Transverse colon (tissue), 4 donors: ENCODE measurements at places on chromosomes 13 and 19. TPM values are rescaled to one million over a fixed set of nuclear protein-coding genes. Genes with fewer than 3 reads are reported as not detected.

DNA sequence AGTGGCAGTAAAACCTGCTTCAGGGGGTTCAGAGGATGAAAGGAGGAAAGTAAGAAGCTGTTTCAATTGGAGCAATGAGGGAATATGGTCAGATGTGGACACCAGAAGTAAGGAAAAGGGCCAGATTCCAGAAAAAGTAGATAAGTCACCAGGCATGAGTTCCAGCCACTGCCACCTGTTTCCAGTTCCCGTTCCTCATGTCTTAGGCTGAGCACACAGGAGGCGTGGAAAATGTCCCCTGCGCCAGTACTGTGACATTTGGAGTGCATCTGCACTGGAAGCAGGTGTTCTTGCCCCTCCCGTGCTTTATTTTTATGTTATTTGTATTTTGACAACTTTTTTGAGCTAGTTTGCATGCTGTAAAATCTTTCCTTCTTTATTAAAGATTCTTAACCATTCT, 25.3 kb downstream of the LMO7 start:
- no peaks in the 10 kb centered on the region for H3K36me3 ChIP-seq
- H3K27ac ChIP-seq = no peak overlapping the region
- no peaks in the 10 kb centered on the region for H3K4me1 ChIP-seq
- no peak overlapping the region for H3K4me3 ChIP-seq

KCNRG gene
- total RNA-seq = 3.7 TPM

DNA sequence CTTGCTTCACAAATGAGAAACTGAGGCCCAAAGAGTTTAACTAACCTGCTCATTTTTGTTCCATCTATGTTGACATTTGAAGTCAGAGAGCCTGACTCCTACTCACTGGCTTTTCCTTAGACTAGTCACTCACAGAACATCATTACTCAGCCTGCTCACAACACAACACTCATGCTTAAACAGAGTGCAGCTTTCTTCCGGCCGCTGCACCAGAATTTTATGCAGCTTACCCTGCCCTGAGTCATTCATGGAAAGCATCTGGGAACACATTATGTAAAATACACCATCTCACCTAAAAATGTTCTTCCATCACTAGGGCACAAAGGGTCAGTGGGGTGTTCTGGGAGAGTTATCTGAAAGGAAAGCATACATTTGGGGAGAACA, 303.4 kb downstream of the SPRY2 start:
- H3K4me1 ChIP-seq = peaks cover 10% of the 10 kb centered on the region
- H3K36me3 ChIP-seq = no peaks in the 10 kb centered on the region
- H3K27ac ChIP-seq = no peak overlapping the region
- no peak overlapping the region for H3K4me3 ChIP-seq
- no peaks in the 10 kb centered on the region for H3K27me3 ChIP-seq

DNA sequence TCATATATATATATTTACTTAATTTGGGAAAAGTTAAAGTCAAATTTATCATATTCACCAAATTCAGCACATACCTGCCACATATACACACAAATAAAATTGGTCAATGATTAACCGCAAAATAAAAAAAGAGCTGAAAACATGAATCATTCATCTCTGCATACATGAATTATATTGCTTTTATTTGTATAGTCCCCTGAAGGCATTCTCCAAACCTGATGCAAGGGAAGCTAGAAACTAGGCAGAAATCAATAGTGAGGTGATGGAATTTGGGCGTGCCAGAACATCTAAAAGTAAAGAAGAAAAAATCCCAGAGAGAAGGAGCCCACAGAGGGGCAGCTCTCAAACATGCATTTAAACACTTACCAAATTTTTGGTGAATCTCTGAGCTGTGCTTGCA, 60.1 kb downstream of the UFM1 start:
- no peaks in the 10 kb centered on the region for H3K27me3 ChIP-seq
- no peak overlapping the region for H3K4me3 ChIP-seq
- no peak for DNase-seq
- no peaks in the 10 kb centered on the region for H3K4me1 ChIP-seq
- H3K36me3 ChIP-seq = no peaks in the 10 kb centered on the region
- no peak overlapping the region for H3K27ac ChIP-seq

SERPINE3 gene
- total RNA-seq = not detected

CDX2 gene
- total RNA-seq = 124 TPM
